NCI-H1105 treated with DMSO at 0.1 percent for 48 hours (cell line): ENCODE measurements at places on chromosomes 2 and 18.
A peak's percentile ranks its signal among the peaks of the same experiment; 100 is the strongest.

- DNase-seq, result peak; percentile 65
Observed at GRCh38 chr2:100320547-100321178, 1.6 kb downstream of the LONRF2 start.

DNA sequence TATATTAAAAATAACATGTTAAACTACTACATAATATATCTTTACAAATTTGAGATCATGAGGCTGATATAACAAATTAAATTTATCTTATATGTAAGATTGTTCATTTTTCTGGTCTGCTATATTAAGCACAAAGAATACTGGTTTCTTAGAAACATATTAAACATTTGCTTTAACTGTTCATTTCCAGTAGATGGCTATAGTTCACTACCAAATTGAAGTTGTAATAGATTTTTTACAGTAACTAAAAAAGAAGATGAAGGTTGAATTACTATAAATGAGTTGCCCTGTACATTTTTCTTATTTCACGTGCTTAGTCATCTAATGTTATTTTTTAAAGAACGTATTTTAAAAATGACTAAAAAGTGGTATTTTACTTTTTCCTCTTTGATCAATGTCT lies 57.0 kb downstream of the ZNF407 start:
- DNase-seq, result peak; percentile 64

DNA sequence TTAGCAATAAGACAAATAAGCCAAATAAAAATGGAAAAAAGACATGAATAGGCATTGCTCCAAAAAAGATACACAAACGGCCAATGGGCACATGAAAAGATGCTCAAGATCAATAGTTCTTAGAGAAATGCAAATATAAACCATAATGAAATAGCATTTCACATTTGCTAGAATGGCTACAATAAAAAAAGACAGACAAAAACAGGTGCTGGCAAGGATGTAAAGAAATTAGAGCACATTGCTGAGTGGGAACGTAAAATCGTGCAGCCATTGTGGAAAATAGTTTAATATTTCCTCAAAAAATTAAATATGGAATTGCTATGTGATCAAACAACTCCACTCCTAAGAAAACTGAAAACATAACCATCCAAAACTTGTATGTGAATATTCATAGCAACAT lies 160.0 kb upstream of the SPATS2L start:
- DNase-seq, result no peak

DNA sequence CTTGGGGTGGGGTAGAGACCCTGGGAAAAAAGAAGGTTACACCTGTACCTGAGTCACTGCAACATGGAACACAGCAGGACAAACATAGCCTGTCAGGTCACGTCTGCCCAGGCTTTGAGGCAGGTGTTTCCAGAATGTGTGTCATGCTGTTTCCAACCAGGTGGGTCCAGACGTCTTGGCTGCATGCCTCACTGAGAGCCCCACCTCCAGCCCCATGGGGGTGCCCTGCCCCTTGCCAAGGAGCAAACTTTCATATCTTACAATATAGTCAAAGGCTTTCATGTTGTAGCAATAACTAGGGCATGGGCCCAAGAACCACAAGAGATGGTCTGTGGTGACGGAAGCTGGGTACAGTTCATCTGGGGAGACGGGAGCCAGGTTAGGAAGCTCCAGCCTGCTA lies 499.7 kb downstream of the BCL11A start:
- no peak for DNase-seq

- DNase-seq, result peak; percentile 91
Observed at GRCh38 chr2:216700088-216700567, 4.8 kb upstream of the IGFBP5 start.

DNA sequence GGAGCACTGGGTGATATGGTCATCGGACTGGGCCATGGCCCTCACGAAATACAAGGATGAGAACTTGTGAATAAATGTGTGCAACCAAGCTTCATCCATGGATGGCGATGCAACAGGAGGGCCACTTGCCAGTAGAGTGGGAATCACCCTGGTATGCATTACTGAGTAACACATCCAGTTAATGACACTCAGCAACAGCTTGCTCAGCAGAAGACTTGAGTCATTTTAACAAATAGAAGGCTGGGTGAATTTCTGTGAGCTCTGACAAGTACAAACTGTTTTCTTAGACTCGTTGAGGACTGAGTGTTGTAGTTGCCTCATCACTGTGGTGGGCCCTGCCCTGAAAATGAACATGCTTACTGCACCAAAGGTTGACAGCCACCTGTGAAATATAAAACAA lies 221.6 kb downstream of the NCKAP5 start:
- DNase-seq, result no peak

DNA sequence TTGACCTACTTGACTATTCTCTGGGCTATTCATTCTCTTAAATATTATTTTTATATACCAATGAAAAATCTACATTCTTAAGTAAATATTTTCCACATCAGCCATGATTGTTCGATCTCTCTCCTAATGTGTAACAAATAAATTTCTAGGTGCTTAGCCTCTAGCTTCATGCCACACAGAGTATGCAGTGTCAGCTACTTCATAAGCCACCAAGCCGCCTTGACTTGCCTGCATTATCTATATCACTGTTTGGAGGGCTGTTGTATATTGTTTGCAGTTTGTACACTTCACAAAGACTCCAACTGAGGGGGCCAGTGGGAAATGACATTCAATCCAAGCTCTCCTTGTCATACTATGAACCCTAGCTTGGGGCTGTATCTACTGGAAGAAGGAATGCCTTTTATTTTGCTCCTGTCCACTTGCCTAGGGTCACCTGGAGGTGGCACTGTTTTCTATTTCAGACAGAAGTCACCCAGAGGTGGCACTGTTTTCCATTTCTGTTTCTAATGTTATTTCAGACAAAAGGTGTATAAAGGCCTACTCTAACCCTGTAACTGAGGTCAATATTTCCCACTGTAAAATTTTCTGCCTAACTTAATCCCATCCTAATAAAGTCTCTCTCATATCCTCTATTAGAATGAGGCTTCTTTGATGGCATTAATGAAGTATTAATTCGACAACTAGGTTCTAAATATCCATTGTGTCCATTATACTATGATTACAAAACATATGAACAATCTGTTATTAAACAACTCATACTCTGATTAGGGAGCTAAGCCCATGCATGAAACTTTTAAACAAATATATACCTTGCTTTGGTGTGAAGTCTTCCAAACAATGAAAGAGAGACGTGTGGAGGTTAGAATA lies 36.4 kb downstream of the COL5A2 start:
- DNase-seq, result peak; percentile 19

DNA sequence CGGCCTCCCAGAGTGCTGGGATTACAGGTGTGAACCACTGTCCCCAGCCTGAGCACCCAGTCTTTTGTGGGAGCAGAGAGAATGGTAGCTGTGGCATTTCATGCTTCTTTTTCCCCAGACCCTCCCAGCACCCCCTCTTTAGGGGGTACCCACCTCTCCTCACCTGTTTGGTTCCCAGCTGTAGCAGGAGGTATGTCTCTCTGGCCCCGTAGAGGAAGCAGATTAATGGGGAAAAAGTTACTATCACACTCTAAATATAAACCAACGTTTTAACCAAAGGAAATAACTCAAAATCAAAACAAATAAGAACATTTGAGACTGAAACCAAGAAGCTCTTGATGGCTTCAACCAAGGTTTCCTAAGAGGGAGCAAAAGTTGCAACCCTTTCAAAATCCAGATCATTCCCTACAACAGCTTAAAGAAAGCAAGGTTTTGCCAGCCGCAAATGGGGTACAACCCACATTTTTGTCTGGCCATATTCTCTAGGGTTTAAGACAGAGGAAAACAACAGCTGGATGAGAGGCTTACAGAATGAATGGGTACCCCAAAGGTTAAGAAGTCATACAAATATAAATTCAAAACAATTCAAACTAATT lies 8.0 kb downstream of the RNF125 start:
- no peak for DNase-seq
